ENCODE measurements at places on chromosomes 4 and X. TPM values are rescaled to one million over a fixed set of nuclear protein-coding genes. Genes with fewer than 3 reads are reported as not detected.

Gene SPP1
- total RNA-seq: not detected

Gene GYPE
- 0.74 TPM for total RNA-seq

Gene SMR3B
- total RNA-seq: not detected

Gene CTAG1A
- total RNA-seq: not detected

Gene ADRA2C
- total RNA-seq: 0.17 TPM

Gene CSAG3
- total RNA-seq: not detected

Gene SSX2
- total RNA-seq: not detected

All from bronchus fibroblast of lung (primary cell).